ENCODE measurements at places on chromosomes 2 and 18. TPM values are rescaled to one million over a fixed set of nuclear protein-coding genes. Genes with fewer than 3 reads are reported as not detected.

GRCh38 chr2:96839293-96839874 lies 4.4 kb downstream of the ANKRD23 start:
- no peak overlapping the region for H3K4me3 ChIP-seq
- no peaks in the 10 kb centered on the region for H3K36me3 ChIP-seq
- H3K27ac ChIP-seq, result no peak overlapping the region
- H3K27me3 ChIP-seq, result no peaks in the 10 kb centered on the region
- peaks cover 8% of the 10 kb centered on the region for H3K4me1 ChIP-seq

DNA sequence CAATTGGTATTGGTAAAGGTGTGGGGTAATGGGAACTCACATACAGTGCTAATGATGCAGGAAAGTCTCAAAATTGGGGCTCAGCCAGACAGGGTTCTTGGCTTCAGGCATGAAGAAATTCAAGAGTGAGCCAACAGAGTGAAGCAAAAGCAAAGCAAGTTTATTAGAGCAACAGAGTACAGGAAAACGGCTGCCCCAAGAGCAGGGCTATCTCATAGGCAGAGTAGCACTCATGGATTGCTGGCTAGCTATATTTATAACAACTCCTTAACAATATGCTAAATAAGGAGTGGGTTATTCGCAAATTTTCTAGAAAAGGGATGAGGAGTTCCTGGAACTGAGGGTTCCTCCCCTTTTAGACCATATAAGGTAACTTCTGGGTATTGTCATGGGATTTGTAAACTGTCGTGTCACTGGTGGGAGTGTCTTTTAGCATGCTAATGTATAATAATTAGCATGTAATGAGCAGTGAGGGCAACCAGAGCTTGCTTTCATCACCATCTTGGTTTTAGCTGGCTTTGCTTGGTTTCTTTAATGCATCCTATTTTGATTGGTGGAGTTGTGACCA lies 233.8 kb upstream of the NOL4 start:
- H3K4me1 ChIP-seq, result no peaks in the 10 kb centered on the region
- H3K36me3 ChIP-seq, result no peaks in the 10 kb centered on the region
- no peak overlapping the region for H3K27ac ChIP-seq
- no peaks in the 10 kb centered on the region for H3K27me3 ChIP-seq
- DNase-seq, result no peak

GRCh38 chr2:233830111-233830802 lies 24.1 kb downstream of the HJURP start:
- H3K27me3 ChIP-seq, result no peaks in the 10 kb centered on the region
- no peak for DNase-seq
- H3K4me1 ChIP-seq, result no peaks in the 10 kb centered on the region
- no peak overlapping the region for H3K27ac ChIP-seq
- H3K36me3 ChIP-seq, result no peaks in the 10 kb centered on the region

DNA sequence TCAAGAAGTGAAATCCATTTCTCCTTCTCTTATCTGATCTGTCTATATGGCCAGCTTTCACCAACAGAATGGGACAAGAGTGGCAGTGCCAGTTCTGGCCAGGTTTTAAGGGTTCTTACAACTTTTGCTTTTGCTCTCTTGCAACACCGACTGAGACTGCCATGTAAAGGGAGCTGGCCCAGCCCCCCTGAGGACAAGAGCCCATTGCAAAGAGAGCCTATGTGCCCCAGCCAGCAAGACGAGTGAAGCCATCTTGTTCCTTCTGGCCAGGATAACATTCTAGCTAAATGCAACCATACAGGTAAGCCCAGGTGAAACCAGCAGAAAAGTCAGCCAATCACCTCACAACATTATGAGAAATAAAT lies 101.0 kb upstream of the RND3 start:
- H3K36me3 ChIP-seq, result no peaks in the 10 kb centered on the region
- no peak overlapping the region for H3K27ac ChIP-seq
- no peaks in the 10 kb centered on the region for H3K27me3 ChIP-seq
- no peaks in the 10 kb centered on the region for H3K4me1 ChIP-seq

DNA sequence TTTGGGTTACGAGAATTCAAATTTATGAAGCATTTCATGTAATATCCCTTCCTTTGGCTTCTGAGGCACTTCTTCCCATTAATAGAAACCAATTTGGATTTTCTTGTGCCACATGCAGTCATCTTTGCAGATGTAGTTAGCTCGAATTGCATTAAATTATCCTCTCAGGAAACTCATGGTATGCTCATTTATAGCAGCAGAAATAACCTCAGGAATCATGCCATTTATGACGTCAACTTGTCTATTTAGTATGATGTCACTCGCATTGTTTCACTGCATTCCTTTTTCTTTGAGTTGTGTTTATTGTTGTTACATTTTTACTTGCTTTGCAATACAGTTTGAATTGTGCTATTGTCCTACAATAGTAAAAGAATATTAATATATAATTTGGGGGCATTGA lies 163.8 kb downstream of the RBM43 start:
- H3K27ac ChIP-seq, result no peak overlapping the region
- H3K27me3 ChIP-seq, result no peaks in the 10 kb centered on the region
- H3K4me1 ChIP-seq, result no peaks in the 10 kb centered on the region

RAB17 gene
- 61.5 TPM for total RNA-seq

NEB gene
- total RNA-seq, result 17.6 TPM
